Cardiac fibroblast (primary cell): ENCODE measurements at places on chromosomes 3 and 15.

DNA sequence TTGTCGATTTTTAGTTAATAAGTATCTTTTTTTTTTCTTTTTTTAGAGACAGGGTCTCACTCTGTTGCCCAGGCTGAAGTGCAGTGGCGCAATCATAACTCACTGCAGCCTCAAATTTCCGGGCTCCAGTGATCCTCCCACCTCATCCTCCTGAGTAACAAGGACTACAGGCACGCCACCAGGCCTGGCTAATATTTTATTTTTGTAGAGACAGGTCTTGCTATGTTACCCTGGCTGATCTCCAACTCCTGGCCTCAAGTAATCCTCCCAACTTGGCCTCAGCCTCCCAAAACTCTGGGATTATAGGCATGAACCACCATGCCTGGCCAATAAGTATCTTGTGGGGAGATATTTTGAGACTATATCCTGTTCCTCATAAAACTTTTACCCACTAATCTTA lies 29.4 kb upstream of the ARID3B start:
- DNase-seq: peak; percentile 26

DNA sequence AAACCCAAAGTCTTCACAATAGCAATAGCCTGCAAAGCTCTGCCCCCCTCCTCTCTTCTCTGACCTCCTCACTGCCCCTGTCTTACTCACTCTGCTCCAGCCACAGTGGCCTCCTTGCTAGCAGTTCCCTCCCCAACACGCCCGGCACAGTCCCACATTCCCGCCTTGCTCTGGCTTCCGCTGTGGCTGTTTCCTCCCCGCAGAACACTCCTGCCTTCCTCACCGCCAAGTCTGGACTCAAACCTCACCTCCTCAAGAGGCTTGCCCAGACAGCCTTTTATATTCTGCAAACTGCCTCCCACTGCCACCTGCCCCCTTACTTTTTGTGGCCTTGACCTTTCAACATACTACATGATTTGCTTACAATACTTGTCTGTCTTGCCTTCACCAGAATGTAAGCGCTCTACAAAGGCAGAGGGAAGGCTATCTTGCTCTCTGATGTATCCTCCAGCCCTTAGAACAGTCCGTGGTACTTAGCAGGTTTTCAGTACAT lies 406 bp upstream of the MPI start:
- peak; percentile 55 for DNase-seq

DNA sequence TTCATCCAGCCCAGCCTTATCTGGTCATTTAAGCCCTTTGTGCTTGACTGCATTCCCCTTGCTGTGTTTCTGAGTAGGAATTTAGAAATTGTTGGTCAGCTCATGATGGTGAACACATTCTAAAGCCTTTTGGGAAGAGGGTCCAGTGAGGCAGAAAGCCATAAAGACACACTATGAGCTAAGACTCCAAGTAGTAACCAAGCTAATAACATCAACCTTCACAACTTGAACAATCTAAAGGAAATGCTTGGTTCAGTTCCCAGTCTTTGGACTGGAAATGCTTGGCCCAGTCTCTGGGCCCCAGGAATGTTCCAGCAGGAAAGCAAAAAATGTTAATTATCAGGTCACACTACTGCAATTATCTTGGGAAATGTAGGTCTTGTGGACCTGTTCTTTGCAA lies 7.7 kb downstream of the PLSCR1 start:
- DNase-seq: peak; percentile 29

DNA sequence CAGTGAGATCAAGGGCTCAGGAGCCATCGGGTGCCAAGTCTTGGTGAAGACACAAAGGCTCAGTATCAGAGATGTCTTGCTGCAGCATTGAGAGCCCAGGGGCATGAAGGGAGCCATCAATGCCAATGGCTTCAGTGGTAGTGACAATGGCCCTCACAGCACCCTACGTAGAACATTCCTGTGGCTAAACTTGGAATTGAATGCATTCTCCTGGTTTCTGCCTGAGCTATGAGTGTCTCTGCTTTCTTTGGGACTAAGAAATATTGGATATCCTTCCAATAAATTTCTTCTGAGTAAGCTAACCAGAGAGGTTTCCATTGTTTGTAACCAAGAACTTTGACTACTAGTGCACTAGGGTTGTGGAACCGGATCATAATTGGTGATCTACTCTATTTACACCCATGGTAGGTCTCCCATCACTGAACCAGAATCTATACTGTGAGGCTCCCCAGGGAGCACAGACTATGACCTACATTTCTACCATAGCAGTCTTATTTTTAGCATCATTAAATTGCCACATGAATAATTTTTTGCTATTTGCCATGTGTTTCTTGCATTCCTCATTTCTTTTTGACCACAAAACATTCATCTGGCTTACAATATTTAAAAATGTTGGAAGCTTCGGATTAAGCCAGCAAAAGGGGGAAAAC lies 31.6 kb upstream of the PDZRN3 start:
- no peak for DNase-seq

GRCh38 chr3:187430576-187430975 lies 62.4 kb downstream of the RTP4 start:
- no peak for DNase-seq

- DNase-seq: no peak
Measured at GRCh38 chr15:68412218-68412617, 19.7 kb downstream of the ITGA11 start.

DNA sequence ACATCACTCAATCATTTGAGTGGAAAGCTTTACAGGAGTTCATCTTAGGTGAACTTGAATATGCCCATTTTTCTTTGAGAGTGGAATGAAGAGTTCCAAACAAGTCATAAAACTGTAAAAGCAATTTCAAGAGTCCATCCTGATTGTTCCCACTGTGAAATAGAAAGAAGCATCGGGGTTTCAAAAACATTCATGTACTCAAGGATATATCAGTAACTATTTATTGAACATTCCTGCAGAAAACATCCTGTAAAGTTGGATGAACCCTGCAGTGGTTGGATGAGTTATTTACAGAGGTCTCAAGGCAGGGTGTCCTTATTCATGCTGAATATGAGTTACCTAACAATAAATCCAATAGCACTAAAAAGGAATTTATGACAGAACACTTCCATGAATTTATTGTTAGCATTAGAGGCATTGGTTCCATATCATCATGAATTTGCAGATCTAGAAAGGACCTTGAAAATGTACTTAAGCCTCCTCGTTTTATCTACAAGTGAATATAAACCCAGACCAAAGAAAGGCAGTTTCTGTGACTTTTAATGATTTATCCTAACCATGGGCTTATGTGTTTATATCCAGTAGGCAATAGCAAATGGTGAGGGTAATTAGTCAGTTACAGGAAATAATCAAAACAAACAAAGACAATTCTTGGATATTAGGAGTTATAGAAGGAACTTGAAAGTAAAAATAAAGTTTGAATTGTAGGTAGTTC lies 361.9 kb upstream of the KCNMB2 start:
- no peak for DNase-seq

GRCh38 chr15:83830381-83830780 lies 176.5 kb downstream of the ADAMTSL3 start:
- no peak for DNase-seq

DNA sequence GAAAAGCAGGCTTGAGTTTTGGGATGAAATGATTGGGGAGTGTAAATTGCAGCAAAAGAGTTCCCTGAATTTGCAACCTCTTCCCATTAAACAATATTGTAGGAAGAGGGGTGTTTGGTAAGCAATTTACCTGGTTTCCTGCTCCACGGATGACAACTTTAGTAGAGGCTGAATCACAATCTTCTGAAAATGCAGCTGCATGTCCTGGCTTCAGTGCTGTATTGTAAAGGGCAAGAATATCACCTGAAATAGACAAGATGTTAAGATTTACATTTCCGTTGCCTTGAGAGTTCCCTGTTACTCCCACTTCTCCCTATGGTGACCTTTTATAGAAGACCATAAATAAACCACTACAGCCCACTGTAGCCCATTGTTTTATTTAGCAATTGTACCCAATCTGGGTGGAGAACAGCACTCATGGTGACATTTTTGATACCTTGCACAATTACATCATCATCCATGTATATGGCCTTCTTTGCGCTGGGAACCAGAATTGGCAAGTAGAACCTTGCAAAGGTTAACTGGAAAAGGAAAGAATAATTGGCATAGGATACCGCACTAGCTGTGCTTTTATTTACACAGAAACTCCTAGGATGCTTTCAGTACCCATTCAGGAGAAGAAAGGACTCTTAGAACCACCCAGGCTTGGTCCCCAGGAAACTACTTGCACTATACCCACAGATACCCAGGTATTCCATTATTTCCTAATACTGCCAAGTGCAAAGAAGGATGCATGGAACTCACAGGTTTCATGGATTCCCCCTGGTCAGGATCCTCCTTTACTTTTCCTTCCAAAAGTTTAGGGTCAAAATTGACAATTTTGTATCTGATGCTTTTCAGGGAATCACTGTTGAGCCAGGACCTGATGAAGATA lies 9.6 kb downstream of the GLT8D1 start:
- DNase-seq: no peak
